Activated CD4-positive, alpha-beta T cell treated with anti-CD3 and anti-CD28 coated beads, Interleukin-2, amount 50 U/mL, for 4 hours (primary cell): ENCODE measurements at places on chromosomes 2 and 18.

GRCh38 chr2:38750011-38750890 lies 910 bp downstream of the SRSF7 start:
- peak; percentile 27 for DNase-seq

GRCh38 chr2:16365366-16365765 lies 300.3 kb downstream of the CYRIA start:
- no peak for DNase-seq

DNA sequence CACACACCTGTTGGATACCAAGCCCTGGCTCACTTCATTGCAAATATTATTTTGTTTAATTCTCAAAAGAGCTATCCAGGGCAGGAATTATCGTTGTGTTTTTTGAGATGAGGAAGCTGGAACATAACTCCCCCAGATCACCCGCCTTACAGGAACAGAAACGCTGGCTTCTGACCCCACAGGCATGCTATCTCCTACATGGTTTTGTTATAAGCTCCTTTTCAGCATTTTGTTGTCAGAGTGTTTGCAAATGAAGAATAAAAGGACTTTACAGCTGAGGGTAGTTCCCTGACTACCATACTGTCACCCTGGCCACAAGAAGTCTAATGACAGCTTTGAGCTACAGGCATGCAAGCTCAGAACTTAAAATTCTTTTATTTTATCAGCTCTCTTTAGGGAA lies 62.0 kb upstream of the MRPS9 start:
- no peak for DNase-seq

DNA sequence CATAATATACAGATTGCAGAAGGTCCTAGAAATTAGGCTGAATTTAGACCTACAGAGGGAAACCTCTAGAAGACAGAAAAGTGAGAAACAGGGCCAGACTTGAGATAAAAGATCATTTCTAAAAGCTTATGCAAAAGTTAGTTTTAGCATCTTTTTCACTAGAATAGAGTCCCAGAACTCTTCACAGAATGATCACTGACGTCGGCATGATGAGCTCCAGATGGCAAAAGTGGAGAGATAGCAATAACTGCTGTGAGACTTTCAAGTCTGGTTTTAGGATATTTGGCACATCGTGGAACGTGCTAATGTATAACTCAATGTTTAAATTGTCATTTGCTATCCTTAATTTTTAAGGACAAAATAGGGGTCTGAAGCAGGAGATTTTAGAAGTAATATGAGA lies 1050.7 kb upstream of the CELF4 start:
- no peak for DNase-seq

GRCh38 chr18:9337873-9338272 lies 3.3 kb downstream of the TWSG1 start:
- DNase-seq: no peak
